ENCODE measurements at places on chromosomes 5 and 9.

GRCh38 chr5:103758996-103759395, 196.4 kb upstream of the NUDT12 start:
- no peak for DNase-seq

DNA sequence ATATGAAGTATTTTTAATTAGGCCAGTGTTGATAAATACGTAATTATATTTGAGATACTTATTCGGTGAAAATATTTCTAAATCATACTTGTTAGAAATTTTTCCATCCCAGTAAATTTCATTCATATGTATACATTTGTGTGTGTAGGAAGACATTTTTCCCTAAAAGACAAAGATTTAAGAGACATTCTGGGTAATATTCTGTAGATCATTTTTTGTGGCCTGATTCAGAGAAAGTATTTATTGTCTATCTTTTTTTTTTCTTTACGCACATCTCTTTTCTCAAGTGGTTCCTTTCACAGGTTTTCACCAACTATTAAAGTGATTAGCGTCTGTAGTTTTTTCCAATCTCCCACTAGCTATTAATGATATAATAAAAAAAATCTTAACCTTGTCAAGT, 224.1 kb downstream of the MEF2C start:
- DNase-seq, result no peak

DNA sequence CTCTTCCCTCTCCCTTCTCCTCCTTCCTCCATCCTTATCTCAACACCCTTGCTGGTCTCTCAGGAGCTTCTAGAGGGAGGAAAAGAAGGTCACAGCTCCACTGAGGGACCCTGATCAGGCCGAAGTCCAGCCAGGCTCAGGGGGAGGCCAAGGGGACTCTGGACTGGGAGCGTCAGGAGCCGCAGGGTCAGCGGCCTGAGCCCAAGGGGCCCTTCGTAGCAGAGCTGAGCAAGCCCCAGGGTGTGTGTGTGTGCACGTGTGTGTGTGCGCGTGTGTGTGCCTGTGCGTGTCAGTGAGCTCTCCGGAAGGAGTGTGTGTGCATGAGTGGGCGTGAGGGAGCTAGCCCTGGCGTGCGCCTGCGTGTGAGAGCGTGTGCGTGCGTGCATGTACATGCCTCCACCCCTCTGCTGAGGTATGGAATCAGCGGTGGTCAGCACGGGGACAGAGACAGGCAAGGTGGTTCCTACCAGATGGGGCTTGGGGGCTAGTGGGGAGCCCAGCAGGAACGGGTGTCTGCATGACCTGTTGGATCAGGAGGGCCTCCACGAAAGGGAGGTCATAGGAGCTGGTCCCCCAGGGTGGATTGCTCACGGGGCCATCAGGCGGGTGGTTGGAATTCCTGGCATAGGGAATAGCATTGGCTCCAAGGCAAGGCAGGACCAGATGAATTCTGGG, 10.0 kb upstream of the AGPAT2 start:
- DNase-seq, result no peak

GRCh38 chr5:172078726-172079345, 72.4 kb upstream of the FBXW11 start:
- peak; percentile 86 for DNase-seq

DNA sequence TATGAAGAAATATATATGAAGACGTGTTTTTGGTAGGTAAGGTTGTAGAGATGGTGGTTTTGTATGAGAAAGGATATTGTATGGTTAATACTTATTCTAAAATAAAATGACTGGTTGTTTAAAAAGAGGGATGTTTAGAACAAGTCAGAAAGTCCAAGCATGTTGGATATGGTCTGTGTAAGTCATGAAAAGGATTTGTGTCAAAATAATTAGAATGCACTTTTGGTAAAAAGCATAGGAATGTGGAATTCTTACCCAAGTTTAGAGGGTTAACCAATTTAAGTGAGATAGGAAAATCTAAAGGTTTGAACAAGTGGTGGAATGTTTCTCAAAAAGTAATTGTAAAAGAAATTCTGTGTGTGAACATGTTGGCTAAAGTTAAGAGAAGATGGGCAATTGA, 1556.5 kb upstream of the C9orf72 start:
- no peak for DNase-seq

- DNase-seq, result no peak
These were observed 60.3 kb downstream of the STX17 start for GRCh38 chr9:99966716-99967115.

GRCh38 chr5:147509041-147509709, 693 bp downstream of the DPYSL3 start:
- DNase-seq, result no peak

GRCh38 chr9:129584136-129584535, 36.8 kb downstream of the C9orf50 start:
- peak; percentile 92 for DNase-seq

DNA sequence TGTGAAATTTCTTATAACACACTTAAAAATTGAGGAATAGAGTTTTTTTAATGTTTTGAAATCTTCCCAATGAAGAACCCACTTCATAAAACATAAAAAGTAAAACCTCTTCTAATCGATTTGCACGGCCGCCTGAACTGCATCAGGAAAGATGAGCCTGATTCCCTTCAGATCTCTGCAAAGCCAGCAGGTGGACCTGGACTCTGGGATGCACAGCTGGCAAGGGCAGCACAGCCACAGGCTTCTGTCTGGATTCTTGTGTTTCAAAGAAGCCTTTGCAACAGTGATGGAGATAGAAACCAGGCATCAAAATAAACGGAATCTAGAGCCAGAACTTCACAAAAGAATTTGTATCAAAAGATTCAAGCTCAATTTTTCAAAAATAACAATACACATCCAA, 36.0 kb upstream of the SPATA31C2 start:
- no peak for DNase-seq

DNA sequence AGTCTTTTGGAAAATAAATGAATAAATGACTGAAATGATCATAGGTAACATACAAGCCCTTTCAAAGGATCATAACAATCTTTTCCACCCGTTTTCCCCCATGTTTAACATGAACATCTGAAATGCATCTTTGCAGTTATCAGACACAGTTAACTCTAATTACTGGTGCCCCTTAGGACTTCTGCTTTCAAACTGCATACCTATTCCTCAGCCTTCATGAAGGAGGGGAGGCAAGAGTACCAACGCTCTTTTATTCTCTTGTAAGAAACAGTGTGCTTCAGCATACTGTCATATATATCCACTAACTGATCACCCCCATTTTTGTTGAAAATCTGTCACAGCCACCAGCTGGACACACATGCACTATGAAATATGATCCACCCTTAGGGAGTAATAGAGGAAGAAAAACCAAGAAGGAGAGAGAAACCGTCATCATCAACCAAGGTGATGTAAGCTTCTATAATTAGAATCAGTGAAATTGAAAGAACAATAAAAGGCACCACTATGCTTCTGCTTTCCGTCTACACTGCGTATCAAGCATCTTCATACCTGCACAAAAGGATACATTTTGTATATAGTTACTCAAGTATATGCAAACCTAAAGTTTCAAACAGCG, 98.7 kb downstream of the RAPGEF6 start:
- DNase-seq, result peak; percentile 50

DNA sequence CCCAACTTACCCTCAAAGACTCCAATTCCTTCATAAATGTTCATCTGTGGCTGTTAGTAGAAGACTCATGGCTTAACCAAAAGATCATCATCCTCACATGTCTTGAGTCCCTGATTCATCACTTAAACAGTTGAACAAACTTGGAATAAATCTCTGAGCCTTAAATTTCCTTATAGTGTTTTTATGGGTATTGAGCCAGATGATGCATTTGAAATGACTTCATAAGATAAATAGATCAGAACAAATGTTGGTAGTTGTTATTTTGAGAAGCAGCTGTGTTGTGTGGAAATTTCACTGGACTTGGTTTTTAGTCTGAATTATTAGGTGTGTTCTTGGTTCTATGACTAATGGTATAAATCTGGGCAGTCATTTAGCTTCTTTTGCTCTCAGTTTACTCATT, 236.2 kb downstream of the NNT start:
- DNase-seq, result no peak

GRCh38 chr9:2727966-2728613, 10.8 kb downstream of the KCNV2 start:
- peak; percentile 14 for DNase-seq

DNA sequence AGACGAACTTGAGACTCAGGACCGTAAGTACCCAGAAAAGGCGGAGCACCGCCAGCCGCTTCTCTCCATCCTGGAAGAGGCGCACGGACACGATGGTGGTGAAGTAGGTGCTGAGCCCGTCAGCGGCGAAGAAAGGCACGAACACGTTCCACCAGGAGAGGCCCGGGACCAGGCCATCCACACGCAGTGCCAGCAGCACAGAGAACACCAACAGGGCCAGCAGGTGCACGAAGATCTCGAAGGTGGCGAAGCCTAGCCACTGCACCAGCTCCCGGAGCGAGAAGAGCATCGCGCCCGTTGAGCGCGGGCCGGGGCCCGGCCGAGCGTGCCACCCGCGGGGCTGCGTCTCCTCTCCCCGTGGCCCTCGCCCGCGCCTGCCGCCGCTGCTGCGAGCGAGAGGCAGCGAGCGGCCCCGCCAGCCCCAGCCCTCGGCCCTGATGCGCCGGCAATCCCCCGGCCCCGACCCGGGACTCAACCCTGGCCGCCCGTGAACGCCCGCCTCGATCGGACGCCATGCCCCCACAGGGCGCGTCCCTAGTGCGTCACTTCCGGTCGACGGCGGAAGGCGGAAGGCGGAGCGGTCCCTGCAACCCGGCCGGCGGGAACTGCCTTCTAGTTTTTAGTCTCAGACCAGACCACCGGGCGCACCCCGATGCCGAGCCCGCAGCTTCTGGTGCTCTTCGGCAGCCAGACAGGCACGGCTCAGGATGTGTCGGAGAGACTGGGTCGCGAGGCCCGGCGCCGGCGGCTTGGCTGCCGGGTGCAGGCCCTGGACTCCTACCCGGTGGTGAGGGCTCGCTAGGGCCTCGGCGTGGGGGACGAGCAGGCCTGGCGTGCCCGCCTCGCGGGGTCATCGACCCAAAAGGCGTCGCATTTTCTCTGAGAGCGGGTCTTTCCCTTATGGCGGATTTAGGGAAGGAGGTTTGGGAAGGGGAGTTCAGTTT, at the start of the genes NDOR1 and TMEM203:
Gene NDOR1, plus strand, starts transcription at position 575 of the 944 bp plus-strand sequence. Its CDS starts 78 bp downstream, at position 653.
Gene TMEM203, minus strand, starts transcription at position 523 of the 944 bp plus-strand sequence. Its CDS starts 234 bp downstream, at position 289.
- peak; percentile 84 for DNase-seq

- no peak for DNase-seq
These were observed 12.8 kb upstream of the PHF19 start for GRCh38 chr9:120889606-120890271.

DNA sequence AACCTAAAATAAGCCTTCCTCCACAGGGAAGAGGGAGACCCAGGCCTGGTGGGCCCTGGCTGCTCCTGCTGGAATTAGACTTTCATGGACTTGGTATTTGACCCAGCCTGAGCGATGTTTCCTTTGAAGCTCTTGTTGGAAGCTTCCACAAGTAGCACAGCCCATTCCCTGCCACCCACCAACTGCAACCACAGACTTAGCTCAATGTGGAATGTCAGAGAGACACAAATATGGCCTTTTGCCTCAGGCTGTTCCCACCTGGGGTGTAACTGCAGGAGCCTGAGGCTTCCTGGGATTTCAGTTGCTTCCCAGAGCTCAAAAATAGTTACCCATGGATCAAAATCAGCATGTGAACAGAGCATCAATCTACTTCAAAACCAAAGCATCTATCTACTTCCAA, 70.3 kb upstream of the LHFPL2 start:
- DNase-seq, result no peak

DNA sequence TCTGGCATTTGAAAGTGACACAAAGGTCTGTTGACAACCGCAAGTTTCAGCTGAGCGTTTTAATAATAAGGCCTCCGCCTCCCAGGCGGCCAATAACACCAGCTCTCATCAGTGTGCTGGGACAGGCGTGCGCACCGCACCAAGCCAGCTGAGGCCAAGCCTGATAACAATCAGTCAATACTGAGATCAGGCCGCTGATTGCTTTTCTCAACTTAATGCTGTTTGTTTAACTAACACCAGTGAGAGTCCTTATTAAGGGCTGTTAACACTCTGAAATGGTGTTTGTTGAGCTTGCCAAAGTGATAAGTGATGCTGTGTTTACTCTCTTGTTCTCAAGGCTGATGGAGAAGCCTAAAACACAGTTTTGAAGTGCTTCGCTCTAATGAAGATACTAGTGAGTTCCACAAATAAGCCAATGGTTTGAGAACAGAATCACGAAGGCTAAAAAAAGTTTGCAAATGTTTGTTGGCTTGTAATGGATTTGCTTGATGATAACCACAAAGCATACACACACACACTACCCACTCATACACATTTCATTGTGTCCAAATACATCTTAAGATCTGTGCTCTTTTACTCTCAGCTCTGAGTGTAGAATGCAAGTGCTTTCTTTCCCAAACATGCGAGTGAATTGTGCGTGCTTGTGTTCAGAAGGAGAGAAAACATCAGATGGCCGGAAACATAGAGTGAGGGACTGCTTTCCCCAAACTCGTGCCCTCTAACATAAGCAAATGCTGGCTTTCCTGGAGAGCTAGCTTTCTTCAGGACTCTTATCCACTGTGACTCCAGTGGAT, 330.4 kb upstream of the KLF4 start:
- DNase-seq, result no peak

DNA sequence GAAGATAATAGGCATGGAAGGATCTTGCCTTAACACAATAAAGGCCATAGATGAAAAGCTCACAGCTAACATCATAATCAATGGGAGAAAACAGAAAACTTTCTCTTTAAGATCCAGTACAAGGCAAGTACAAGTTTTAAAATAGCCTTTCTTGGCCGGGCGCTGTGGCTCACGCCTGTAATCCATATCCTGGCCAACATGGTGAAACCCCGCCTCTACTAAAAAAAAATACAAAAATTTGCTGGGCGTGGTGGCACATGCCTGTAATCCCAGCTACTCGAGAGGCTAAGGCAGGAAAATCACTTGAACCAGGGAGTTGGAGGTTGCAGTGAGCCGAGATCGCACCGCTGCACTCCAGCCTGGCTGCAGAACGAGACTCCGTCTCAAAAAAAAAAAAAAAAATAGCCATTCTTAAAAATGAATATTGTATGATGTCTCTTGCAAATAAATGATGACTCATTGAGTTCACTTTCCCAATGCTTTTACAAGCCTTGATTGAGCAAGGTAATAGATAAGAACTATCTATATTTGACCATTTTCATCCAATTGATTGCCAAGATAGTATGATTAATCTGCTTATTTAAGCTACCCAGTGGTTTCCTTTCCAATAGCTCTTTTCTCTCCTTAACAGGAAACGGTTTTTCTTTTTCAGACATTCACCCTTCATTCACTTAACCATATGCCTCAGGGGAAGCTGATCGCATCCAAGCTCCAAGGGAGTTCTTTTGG, 15.8 kb downstream of the CCDC152 start:
- DNase-seq, result no peak

DNA sequence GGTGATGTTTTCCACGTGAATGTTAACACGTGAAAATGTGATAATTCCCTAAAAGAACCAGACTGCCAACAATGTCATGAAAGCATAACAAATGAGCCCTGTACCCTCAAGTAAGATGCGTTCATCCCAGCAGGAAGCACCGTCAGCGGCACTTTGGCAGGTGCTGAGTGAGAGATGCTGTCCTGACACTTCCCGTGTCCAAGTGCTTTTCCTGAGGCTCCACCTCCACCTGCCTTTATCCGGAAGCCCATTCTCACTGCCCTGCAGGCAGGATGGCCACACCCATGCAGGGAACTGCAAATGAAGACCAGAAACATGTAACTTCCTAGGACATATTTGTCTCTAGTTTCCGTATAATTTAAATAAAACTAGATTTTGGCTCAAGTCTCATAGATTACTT, 238.0 kb upstream of the IRX2 start:
- DNase-seq, result no peak

Measured in inflammatory macrophage (primary cell).